ENCODE measurements at places on chromosomes 2 and 18.

DNA sequence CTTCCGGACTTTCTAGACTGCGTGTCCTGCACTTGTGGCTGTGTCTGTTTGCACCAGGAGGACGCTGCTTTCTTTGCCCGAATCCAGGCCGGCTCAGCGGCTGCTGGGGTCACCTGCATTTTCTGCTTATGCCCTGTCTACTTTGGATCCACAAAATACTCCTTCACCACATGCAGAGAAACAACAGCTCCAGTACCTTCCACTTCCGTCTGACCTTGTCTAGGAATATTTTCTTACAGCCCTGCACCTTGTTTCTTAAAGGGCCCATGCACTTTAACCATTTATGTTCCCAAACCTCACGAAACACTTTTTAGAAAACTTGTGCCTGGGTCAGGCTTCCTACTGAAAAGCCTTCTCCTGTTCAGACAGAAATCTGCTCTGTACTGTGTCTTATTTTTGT lies 129.4 kb upstream of the NCK2 start:
- no peak for DNase-seq

- DNase-seq: no peak
These were observed 141.3 kb upstream of the SLC1A4 start for GRCh38 chr2:64847930-64848329.

- DNase-seq: peak; percentile 90
These were observed at the start of gene OST4 for GRCh38 chr2:27071277-27071989. Gene OST4 (minus strand): TSS chr2:27071654.

GRCh38 chr2:219171231-219171651 lies 1.4 kb upstream of the SLC23A3 start:
- DNase-seq: peak; percentile 36

DNA sequence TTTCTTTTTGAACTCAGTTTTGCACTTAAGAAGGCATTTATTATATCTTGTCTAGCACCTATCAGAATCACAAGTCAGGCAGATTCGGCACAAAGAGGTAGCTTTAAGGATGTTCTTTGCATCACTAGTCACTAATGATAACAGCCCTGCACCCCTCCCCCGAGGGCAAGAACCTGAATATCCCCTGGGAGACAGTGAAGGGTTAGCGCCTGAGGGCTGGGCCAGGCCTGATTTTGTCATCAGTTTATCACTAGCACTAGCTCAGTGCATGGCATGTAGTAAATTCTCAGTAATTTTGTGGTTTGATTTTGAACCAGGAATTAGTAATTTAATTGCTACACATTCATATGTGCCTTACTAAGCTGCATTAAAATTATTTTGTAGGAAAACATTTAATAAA lies 23.9 kb upstream of the HS6ST1 start:
- DNase-seq: no peak

DNA sequence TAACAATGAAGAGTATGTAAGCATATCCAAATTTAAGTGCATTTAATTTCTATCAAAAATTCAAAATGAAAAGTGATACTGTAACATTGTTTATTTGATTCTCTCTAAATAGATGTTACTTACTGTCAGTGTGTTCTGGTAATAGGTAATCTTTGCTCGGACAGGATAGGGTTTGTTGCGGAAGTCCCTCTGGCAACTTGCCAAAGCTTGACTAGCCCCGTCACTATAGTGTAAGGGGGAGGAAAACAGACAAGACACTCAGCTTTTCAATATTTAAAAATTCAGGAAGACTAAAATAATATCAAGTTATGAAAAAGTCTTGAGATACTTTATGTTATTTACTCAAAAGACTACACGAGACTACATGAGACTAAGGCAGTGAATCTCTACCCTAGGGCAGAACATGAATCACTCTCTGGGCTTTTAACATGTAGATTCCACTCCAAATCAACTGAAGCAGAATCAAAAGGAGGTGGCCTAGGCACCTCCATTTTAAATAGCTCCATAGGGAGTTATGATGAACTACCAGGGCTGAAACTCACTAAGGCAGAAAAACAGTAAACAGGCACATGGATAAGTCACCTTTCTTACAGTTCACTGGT lies 5.9 kb downstream of the LMAN1 start:
- no peak for DNase-seq

- no peak for DNase-seq
These were observed 121.5 kb upstream of the LTBP1 start for GRCh38 chr2:32825291-32825712.

GRCh38 chr2:135728064-135728743 lies 13.5 kb upstream of the UBXN4 start:
- DNase-seq: no peak

DNA sequence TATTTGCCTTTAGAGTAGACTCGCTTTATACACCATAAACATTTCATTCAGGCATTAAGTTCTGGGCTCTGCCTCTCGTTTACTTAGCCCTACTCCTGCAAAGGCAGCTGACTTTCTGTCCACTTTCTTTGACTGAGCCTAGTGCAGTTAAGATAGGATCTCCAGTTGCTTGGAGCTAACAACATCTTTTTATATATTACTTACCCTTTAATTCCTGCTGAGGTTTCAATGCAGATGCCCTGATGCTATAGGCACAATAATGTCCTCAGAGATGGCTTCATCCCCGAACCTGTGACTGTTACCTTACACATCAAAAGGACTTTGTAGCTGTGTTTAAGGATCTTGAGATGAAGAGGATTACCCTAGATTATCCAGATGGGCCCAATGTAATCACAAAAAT lies 505.8 kb upstream of the TNP1 start:
- DNase-seq: no peak

- no peak for DNase-seq
These were observed 8.9 kb upstream of the OSR1 start for GRCh38 chr2:19367326-19367725.

DNA sequence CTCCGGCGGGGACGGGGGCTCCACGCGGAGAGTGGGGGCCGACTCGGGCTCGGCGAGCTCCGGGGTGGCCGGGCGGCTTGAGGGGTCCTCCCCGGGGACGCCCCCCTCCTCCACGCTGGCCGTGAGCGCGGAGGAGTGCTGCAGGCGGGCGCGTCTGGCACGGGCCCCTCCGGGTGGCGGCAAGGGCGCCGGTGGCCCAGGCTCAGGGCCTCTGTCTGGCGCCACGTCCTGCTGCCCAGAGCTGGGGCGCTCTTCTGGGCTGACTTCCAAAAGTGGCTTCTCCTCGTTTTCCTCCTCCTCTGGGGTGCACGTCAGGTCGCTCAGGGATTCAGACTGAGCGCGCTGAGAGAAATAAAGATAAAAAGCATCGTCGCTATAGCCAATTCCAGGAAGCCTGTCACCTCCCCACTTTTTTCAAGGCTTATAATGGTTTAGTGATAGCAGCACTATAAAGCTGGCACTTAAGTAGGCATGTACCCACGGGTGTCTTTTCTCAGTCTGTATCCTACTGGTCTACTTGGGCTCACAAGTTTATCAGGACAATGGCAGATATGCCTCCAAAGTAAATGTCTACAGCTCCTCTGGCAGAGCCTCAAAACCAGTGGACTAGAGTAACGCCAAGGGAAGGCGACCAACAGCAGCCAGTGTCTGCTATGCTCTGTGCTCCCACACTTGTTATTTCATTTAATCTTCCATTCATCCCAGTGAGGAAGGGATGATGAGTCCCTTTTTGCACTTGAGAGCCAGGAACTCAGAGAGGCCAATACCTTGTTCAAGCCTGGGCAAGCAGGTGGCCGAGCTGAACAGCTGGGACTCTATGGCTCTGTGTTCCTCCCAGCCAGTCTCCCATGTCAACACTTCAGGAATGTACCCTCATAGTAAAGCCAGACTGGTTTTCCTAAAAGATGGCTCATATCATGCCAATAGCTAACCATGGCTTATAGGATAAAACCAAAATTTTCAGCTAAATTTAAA lies 92.6 kb upstream of the MGAT4A start:
- no peak for DNase-seq

DNA sequence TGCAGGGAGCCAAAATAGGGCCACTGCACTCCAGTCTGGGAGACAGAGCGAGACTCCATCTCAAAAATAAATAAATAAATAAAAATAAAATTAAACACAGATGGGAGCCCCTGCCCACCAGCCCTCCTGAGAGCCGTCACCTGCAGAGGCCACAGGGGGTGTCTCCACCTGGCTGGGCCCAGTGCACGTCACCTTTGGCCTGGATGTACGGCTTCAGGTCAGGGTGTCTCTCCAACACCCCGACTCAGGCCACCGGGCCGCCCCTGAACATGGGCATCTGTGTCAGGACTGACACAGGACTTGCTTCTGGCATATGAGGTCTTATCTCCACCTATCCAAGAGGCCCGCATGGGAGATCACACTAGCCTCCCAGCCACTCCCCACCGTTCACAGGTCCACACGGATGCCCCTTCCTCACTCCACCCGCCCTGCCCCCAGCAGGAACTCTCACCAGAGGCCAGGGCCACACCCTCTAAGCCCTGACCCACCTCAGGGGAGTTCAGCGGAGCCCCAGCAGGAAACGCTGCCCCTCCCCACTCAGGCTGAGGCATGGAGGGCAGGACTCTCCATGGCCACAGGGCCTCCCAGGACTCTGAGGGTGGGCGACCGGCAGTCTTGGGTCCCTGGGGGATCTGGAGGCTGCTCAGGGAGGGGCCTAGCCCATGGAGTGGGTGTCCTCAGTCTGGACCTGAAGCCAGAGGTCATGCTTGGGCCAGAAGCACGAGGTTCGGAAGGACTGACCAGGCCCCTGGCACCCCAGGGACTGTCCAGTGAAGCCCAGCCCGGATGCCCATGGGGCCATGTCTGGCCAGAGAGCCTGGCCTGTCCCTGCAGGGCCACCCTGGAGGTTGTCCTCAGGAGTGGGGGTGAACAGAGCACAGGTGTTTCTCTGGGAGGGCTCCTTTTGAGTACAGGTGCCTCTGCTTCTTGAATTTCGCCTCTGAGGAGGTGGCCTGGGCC lies 1.6 kb upstream of the CROCC2 start:
- DNase-seq: no peak

- no peak for DNase-seq
These were observed 15.5 kb downstream of the SH3BP4 start for GRCh38 chr2:234967201-234967869.

GRCh38 chr2:62661263-62661635 lies 44.3 kb upstream of the EHBP1 start:
- DNase-seq: no peak

DNA sequence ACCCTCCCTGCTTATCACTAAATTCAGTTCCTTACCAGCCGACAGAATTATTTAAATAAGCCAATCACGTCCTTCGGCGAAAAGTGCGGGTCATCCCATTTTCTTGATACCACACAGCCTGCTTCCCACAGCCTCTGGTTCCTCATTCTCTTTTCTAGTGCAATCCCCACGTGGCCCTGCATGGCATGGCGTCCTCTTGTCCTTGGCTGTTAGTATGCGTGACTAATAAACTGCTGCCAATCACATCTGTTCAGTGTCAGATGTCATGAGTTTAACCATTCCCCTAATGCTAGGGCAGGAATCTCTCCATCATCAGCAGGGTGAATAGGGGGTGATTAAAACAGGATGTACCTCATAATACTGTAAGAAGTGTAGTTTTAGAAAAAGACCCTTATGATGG lies 62.8 kb upstream of the TSPYL6 start:
- DNase-seq: no peak

Data from activated CD4-positive, alpha-beta T cell treated with anti-CD3 and anti-CD28 coated beads, Interleukin-2, amount 50 U/mL, for 48 hours (primary cell).